ENCODE measurements at places on chromosomes 11 and 22.

DNA sequence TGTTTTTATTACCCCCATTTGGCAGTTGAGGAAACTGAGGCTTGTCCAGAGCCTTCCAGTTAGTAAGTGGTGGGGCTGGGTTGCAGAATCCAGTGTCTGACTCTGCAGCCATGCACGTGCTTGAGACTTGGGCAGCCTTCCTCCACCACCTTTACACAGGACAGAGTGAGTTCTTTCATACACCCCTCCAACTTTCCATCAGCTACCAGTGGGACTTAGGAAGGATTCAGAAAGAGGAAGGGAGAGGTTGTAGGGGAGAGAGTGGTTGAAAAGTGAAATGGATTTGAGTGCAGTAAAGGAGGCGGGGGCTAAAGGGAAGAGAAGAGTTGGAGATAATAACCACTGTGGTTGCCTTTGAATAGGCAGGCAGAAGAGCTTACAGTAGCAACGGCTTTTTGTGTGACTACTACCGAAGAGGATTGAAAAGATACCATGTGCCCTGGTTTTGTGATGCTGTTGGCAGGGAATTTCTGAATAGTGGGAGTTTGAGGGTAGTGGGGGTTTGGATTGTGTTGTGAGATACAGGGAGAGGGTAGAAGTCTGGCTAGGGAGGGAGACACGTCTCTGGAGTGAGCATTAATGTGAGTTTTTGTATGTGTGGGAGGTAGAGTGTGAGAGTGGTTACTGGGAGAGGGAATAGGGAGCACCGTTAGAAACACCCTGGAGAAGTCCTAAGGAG is 1.7 kb downstream of the UVRAG start:
- DNase-seq, result no peak

- DNase-seq, result no peak
These were observed 31.7 kb upstream of the TMPRSS4 start for GRCh38 chr11:118045191-118045590.

GRCh38 chr11:66211100-66211499 is 57.3 kb upstream of the RAB1B start:
- DNase-seq, result no peak

- DNase-seq, result no peak
These were observed 2.8 kb downstream of the OR52A1 start for GRCh38 chr11:5151713-5152153.

- DNase-seq, result no peak
These were observed 4.1 kb upstream of the BLID start for GRCh38 chr11:122120096-122120495.

- DNase-seq, result no peak
These were observed 191.8 kb upstream of the E2F8 start for GRCh38 chr11:19432370-19433061.

DNA sequence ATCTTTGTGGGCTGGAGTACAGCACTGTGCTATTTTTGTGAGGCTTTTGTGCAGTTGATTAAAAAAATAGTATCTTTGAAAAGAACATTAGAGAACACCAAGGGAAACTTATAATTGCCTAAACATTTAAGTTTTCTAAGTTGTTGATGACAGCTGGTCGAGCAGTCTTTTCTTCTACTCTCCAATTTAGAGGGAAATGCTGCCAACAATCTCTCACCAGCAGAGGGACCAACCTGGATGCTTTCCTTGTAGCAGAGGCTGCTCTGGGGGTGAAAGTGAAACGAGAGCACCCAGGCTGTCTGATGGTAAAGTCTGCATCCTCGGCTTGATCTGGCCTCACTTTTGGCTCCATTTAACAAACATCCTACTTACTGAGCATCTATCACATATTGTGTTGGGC is 1286.5 kb upstream of the TENM4 start:
- no peak for DNase-seq

DNA sequence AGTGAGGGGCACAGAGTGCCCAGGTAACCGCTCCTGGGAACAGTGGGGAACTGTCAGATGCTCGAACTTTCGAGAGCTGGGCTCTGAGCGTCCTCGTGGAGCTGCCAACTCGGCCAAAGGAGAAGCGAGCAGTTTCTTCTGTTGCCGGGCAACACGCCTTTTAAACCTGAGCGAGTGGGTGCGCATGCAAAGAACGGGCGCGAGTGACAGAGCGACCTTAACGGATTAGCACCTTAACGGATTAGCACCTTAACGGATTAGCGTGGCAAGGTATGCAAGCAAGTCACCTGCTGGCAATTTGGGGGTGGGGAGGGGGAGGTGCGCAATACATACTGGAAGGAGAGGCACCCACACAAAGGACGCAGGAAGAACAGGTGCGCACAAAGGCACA is 61.8 kb upstream of the PRODH start:
- DNase-seq, result no peak

GRCh38 chr11:105933695-105934094 is 88.3 kb downstream of the MSANTD4 start:
- no peak for DNase-seq

- DNase-seq, result no peak
These were observed 350.5 kb downstream of the CNTN5 start for GRCh38 chr11:99371257-99371656.

DNA sequence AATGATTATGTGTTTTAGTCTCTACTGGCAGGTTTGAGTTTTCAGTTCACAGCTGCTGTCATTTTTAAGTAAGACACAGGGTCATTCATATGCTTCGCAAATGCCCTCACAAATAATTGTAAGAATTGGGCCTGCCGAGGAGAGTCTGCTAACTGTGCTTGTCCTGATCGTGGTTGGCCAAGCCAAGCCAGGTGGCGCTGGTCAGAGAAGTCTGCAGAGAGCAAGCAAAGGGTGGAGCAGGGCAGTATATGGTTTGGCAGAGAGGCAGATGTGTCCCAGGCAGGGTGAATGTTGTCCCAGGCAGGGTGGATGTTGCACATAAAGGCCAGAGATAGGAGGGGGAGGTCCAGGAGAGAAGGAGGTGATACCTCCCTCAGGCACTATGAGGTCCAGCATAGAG is 52.7 kb downstream of the SCN3B start:
- DNase-seq, result no peak

- DNase-seq, result no peak
These were observed 15.4 kb upstream of the TUBA8 start for GRCh38 chr22:18095101-18095805.

DNA sequence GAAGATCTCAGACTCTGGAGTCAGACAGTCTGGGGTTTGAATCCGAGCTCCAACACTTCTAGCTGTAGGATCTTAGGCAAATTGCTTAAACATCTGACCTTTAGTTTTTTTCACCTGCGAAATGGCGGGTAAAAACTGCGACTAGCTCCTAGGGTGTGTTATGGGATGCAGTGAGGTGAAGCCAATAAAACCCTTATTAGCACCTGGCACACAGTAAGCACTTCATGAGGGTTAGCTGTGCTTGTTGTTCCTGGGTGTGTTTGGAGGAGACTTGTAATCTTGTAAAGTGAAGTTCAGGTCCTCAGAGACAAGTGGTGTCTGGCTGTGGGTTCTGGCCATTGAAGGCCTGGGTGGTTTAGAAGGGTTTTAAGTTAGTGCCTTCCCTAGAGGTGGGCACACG is 68.9 kb downstream of the ZBTB16 start:
- DNase-seq, result no peak
